ENCODE measurements at places on chromosomes 4 and X. TPM values are rescaled to one million over a fixed set of nuclear protein-coding genes. Genes with fewer than 3 reads are reported as not detected.
A peak's percentile ranks its signal among the peaks of the same experiment; 100 is the strongest.

DNA sequence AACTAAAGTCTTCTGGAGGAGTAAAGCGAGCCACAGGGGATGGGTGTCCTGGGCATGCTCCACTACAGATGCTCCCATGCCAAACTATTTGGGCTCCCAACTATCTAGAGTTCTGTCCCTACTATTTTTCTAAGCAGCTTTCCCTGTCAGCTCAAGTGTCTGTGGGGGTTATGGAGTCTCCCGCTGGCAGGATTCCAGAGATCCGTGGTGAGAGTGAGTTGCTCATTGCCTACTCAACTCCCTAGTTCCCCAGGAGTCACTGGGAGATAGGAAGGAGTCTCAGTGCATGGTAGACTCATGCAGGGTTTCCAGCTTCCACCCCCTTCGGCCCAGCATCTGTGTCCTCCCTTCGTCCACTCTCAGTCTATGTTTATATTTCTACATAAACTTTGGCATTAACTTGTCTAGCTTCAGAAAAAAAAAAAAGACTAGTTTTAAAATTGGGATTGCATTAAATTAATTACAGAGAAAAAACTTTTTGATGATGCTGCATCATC lies 55.1 kb upstream of the INPP4B start:
- H3K36me3 ChIP-seq, result no peaks in the 10 kb centered on the region
- H3K4me1 ChIP-seq, result no peaks in the 10 kb centered on the region
- H3K4me3 ChIP-seq, result no peak overlapping the region
- H3K27me3 ChIP-seq, result peaks cover 4% of the 10 kb centered on the region
- no peak for DNase-seq

DNA sequence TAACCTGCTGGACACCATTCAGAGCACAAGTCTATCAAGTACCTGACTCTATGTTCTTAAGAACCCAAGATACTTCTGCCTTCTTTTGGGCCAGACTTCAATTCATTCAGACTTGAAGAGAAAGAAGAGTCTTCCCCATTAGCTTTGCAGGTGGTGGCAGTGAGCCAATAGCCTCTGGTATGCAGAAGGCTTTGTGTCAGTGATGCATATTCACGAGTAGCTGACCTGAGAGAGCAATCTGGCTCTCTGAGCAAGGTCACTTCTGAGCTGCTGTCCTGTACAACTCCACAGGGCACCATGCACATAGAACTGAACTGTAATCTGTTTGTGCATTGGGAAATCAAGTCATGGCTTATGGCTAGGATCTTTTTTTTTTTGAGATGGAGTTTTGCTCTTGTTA lies 39.9 kb upstream of the SPINK2 start:
- no peaks in the 10 kb centered on the region for H3K4me1 ChIP-seq
- no peak overlapping the region for H3K4me3 ChIP-seq
- H3K27me3 ChIP-seq, result no peaks in the 10 kb centered on the region
- no peak overlapping the region for H3K27ac ChIP-seq
- no peak for DNase-seq

DNA sequence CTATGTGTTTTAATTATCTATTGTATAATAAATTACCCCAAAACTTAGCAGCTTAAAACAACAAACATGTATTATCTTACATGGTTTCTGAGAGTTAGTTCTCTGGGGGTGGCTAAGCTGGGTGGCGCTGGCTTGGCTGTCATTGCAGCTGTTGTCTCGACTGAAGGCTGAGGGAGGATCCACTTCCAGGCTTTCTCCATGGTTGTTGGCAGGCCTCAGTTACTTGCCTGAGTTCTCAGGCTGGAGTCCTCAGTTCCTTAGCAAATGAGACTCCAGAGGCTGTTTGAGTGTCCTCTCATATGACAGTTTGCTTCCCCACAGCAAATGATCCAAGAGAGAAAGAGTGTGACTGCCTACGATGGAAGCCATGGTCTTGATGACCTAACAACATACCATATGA lies 23.5 kb upstream of the GALNT7 start:
- H3K36me3 ChIP-seq, result no peaks in the 10 kb centered on the region
- no peaks in the 10 kb centered on the region for H3K27me3 ChIP-seq

- H3K36me3 ChIP-seq, result peaks cover 10% of the 10 kb centered on the region
- DNase-seq, result peak; percentile 38
- peaks cover 2% of the 10 kb centered on the region for H3K4me1 ChIP-seq
- no peaks in the 10 kb centered on the region for H3K27me3 ChIP-seq
Observed at GRCh38 chr4:169492436-169493163, 119.8 kb downstream of the NEK1 start.

DNA sequence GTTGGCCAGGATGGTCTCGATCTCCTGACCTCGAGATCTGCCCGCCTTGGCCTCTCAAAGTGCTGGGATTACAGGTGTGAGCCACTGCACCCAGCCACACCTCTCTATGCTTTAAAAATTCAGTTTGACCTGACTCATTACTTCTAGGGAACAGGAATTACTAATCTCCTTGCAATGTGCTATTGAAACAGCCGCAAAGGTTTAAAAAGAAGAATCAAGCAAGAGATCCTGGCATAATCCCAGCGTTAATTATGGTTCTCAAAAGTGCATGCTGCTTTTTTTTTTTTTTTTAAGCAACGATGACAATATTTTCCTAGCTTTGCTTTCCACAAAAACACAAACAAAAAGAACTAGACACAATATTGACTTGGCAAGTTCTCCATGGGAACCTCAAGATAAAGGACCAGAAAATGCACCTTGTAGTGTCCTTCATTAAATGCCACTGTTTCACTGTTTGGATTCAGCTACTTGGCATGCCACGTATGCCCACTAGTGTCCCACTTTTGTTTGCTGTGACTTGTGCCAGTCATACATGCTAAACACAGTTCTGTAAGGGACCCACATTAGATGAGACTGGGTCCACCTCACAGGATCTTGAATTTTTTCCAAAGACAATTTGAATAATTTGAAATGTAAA lies 112.6 kb upstream of the PPARGC1A start:
- no peaks in the 10 kb centered on the region for H3K4me1 ChIP-seq
- no peak overlapping the region for H3K4me3 ChIP-seq

MAGEA4 gene
- total RNA-seq, result not detected

HSFX1 gene
- total RNA-seq, result 0.27 TPM
